Mucosa of descending colon (tissue), 3 donors: ENCODE measurements at places on chromosomes 1 and 21. TPM values are rescaled to one million over a fixed set of nuclear protein-coding genes. Genes with fewer than 3 reads are reported as not detected.

The HPDL gene
- total RNA-seq = 7.4 TPM

DNA sequence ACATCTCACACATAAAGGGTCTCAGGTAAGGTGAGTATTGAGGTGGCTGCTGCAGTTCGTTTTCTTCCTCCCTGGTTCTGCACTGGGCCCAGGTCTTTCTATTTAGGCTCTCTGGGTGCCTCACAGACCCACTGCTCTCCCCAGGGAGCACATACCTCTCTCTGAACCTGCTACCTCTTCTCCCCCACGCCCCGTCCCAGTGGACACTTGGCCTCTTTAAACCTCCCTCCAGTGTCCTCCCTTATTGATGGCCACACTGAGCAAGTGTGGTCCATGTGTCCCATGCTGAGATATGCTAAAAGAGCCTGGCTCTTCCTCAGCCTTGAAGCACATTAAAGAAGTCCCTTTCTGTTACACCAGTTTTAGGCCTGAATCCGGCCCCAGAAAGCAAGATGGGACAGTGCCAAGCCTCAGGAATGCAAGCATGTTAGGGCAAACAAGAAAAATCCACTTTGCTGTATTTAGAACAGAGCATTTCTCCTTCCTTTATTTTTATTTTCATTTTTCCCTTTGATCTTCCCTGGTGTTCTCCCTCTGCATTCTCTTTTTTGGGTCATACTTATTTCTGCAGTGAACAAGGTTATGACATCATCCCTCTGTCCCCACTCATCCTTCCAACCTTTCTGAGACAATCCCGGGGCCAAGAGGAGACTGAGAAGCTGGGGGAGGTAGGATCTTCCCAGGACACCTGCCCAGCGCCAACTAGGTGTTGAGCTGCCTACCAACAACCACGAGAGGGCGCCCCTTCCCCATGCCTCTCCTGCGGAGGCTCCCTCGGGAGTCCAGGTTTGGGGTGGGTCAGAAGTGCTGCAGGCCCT is 5.0 kb upstream of the CHI3L2 start:
- peak; percentile 76 for DNase-seq

The AIRE gene
- total RNA-seq = 0.16 TPM

- DNase-seq = no peak
These were observed 143.1 kb downstream of the PLPP3 start for GRCh38 chr1:56436296-56436695.

GRCh38 chr1:226428791-226429461 is 21.0 kb upstream of the PARP1 start:
- no peak for DNase-seq

DNA sequence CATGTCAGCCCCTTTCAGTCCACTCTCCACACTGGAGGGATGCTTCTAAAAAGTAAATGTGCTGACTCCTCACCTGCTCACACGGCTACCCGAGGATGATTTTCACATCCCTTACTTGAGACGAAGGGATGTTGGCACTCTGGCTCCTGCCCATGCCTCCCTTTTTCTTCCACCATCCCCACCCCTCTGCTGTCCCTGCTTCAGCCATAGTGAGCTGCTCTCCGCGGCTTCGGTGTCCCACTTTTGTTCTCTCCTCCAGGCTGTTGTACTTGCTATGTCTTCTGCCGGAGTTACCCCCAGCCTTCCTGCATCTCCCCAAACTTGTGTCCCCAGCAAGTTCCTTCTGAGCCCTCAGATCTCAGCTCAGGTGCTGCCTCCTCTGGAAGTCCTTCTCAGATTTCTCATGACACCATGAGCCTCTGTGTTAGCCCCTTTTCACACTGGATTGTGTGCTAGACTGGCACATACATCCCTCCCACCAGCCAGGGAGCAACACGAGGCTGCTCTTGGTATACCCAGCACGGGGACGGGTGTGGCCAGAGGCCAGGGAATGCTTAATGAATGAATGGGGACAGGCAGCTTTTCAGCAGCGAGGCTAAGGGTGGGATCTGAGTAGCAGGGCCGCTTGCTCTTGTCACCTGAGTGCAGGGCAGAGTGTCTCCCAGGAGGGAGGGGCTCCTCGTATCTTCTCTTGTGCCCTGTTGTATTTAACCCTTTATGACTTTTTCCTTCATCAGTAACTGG is 1.3 kb downstream of the ACOT11 start:
- DNase-seq = no peak
